Peyer's patch (tissue), 4 donors: ENCODE measurements at places on chromosomes 1 and 21. TPM values are rescaled to one million over a fixed set of nuclear protein-coding genes. Genes with fewer than 3 reads are reported as not detected.

CRP gene
- total RNA-seq, result not detected

- no peak overlapping the region for H3K27ac ChIP-seq
- no peak overlapping the region for H3K4me3 ChIP-seq
- H3K4me1 ChIP-seq, result no peaks in the 10 kb centered on the region
- H3K27me3 ChIP-seq, result no peaks in the 10 kb centered on the region
Measured at GRCh38 chr21:38170283-38170682, 86.5 kb upstream of the KCNJ15 start.

GRCh38 chr21:27513016-27513415, 546.1 kb upstream of the ADAMTS5 start:
- no peak for DNase-seq
- H3K36me3 ChIP-seq, result no peaks in the 10 kb centered on the region

NTRK1 gene
- 0.57 TPM for total RNA-seq

DNA sequence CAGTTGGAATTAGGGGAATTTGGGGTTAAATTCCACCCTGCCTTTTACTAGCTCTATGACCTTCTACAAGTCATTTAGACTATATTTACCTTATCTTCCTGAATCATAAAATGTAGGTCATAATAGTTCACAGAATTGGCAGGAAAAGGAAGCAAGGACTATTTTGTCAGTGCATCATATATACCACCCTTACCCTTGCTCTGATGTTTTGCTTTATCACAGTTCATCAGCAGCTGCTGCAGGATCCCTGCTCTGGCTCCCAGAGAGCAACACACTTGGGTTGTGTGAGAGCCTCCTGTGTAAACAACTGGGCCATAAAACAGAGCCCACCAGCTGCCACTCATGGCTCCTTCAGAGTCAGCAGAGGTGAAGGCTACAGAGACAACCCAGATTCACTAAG, 631.6 kb upstream of the CAMK1G start:
- H3K4me1 ChIP-seq, result no peaks in the 10 kb centered on the region
- DNase-seq, result no peak
- no peaks in the 10 kb centered on the region for H3K36me3 ChIP-seq
- no peak overlapping the region for H3K4me3 ChIP-seq
- no peaks in the 10 kb centered on the region for H3K27me3 ChIP-seq
- no peak overlapping the region for H3K27ac ChIP-seq

- H3K4me1 ChIP-seq, result no peaks in the 10 kb centered on the region
- H3K36me3 ChIP-seq, result no peaks in the 10 kb centered on the region
- H3K27ac ChIP-seq, result peak overlapping the region; percentile 45
- DNase-seq, result no peak
- no peaks in the 10 kb centered on the region for H3K27me3 ChIP-seq
- H3K4me3 ChIP-seq, result no peak overlapping the region
Measured at GRCh38 chr1:94864821-94865220, 44.7 kb downstream of the SLC44A3 start.

DNA sequence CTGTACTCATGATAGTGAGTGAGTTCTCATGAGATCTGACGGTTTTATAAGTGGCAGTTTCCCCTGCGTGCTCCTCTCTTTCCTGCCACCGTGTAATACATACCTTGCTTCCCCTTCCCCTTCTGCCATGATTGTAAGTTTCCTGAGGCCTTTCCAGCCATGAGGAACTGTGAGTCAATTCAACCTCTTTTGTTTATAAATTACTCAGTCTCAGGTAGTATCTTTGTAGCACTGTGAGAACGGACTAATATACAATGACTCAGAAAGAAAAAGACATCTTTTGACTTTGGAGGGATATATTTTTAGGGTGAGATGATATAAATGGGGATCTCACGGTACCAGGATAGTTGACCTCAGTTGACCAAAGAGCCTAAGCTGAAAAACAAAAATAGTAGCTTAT, 74.7 kb upstream of the BACH1 start:
- H3K36me3 ChIP-seq, result no peaks in the 10 kb centered on the region
- DNase-seq, result no peak
- H3K27me3 ChIP-seq, result no peaks in the 10 kb centered on the region
- no peak overlapping the region for H3K27ac ChIP-seq

- H3K4me1 ChIP-seq, result no peaks in the 10 kb centered on the region
- no peaks in the 10 kb centered on the region for H3K27me3 ChIP-seq
- H3K27ac ChIP-seq, result no peak overlapping the region
- DNase-seq, result no peak
- no peak overlapping the region for H3K4me3 ChIP-seq
Measured at GRCh38 chr1:39977202-39977601, 22.3 kb downstream of the MFSD2A start.

DIO1 gene
- total RNA-seq, result not detected

- peak; percentile 40 for DNase-seq
- no peak overlapping the region for H3K4me3 ChIP-seq
- peak overlapping the region; percentile 74 for H3K27ac ChIP-seq
- H3K36me3 ChIP-seq, result no peaks in the 10 kb centered on the region
- H3K27me3 ChIP-seq, result no peaks in the 10 kb centered on the region
Measured at GRCh38 chr1:62800825-62801306, 16.9 kb downstream of the ATG4C start.

DNA sequence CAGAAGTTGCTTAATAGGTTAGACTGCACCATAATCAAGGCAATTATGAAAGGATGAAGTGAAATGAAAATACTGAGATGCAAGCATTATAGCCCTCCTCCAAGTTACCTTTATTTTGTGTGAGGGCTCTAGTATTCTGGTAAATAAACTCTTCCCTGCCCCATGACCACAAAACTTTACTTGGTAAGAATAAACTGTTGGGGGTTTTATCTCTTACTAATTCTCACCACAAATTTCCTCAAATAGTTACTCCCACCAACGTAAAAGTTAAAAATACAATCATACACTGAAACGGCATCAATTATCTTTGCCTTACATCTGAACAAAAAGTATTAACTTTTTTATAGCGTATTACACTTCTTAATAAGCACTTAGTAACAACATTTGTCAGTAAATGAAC, 29.5 kb downstream of the C21orf91 start:
- no peaks in the 10 kb centered on the region for H3K4me1 ChIP-seq
- no peak overlapping the region for H3K27ac ChIP-seq
- no peaks in the 10 kb centered on the region for H3K27me3 ChIP-seq
- peaks cover 6% of the 10 kb centered on the region for H3K36me3 ChIP-seq
- no peak overlapping the region for H3K4me3 ChIP-seq

LEFTY2 gene
- not detected for total RNA-seq

VHLL gene
- total RNA-seq, result not detected
